ENCODE measurements at places on chromosomes 4 and X. TPM values are rescaled to one million over a fixed set of nuclear protein-coding genes. Genes with fewer than 3 reads are reported as not detected.

The NAA11 gene
- not detected for polyA plus RNA-seq

The PHEX gene
- polyA plus RNA-seq, result 0.41 TPM

The FATE1 gene
- polyA plus RNA-seq, result not detected

The RAI2 gene
- polyA plus RNA-seq, result 12.0 TPM

The SLBP gene
- polyA plus RNA-seq, result 60.9 TPM

The IRS4 gene
- polyA plus RNA-seq, result 1.8 TPM

The LPAR4 gene
- polyA plus RNA-seq, result 22.7 TPM

The IL3RA gene
- polyA plus RNA-seq, result 10.5 TPM

The AP1AR gene
- 43.7 TPM for polyA plus RNA-seq

The NEUROG2 gene
- polyA plus RNA-seq, result not detected

The PNMA6F gene
- polyA plus RNA-seq, result 0.14 TPM

The CRMP1 gene
- polyA plus RNA-seq, result 55.5 TPM

The DDIT4L gene
- polyA plus RNA-seq, result 3.0 TPM

The RELL1 gene
- 10.1 TPM for polyA plus RNA-seq

The KDR gene
- 48.6 TPM for polyA plus RNA-seq

The TGIF2LX gene
- not detected for polyA plus RNA-seq

The SH3TC1 gene
- 18.3 TPM for polyA plus RNA-seq

The SLC6A14 gene
- polyA plus RNA-seq, result 0.17 TPM

The CLDN22 gene
- polyA plus RNA-seq, result 0.66 TPM

The TXK gene
- polyA plus RNA-seq, result 0.55 TPM

The YY2 gene
- polyA plus RNA-seq, result 2.6 TPM

The CXCL6 gene
- not detected for polyA plus RNA-seq

The FGF16 gene
- 6.3 TPM for polyA plus RNA-seq

Data from left renal pelvis (tissue), 4 donors.